ENCODE measurements at places on chromosomes 3 and 15. TPM values are rescaled to one million over a fixed set of nuclear protein-coding genes. Genes with fewer than 3 reads are reported as not detected.

The SERPINI2 gene
- polyA plus RNA-seq: not detected

The NUDT16 gene
- polyA plus RNA-seq: 5.4 TPM

The MRPL46 gene
- 18.4 TPM for polyA plus RNA-seq

DNA sequence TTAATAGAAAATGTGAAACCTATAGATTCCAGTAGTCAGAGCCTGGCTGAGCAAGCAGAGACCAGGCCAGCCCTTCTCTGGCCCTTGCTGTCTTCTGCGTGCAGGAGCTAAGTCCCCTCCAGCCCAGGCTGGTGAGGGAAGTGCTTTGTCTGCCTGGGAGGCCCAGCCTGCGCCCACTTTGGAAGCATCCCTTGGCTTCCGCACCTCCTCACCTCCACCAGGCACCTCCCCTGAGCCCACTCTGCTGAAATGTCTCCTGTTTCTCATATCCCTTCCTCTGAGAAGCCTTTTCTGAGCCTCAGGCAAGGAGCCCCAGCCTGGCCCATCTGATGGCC is 45.3 kb downstream of the ALDH1L1 start:
- DNase-seq: no peak

- DNase-seq: no peak
Observed at GRCh38 chr15:72375501-72375845, 341 bp downstream of the HEXA start.

GRCh38 chr15:44227584-44227983 is 32.5 kb upstream of the FRMD5 start:
- DNase-seq: no peak

GRCh38 chr3:188491276-188491687 is 337.3 kb downstream of the LPP start:
- DNase-seq: no peak

- peak; percentile 55 for DNase-seq
Observed at GRCh38 chr3:186839874-186840641, 2.5 kb upstream of the ADIPOQ start.

- no peak for DNase-seq
Observed at GRCh38 chr15:43493703-43494472, 932 bp upstream of the TP53BP1 start.

Measured in BJ (cell line).